ENCODE measurements at places on chromosomes 2 and 18.

GRCh38 chr2:49067971-49068370 lies 86.3 kb downstream of the FSHR start:
- no peak for DNase-seq

GRCh38 chr2:175676813-175677212 lies 325.3 kb downstream of the LNPK start:
- no peak for DNase-seq

DNA sequence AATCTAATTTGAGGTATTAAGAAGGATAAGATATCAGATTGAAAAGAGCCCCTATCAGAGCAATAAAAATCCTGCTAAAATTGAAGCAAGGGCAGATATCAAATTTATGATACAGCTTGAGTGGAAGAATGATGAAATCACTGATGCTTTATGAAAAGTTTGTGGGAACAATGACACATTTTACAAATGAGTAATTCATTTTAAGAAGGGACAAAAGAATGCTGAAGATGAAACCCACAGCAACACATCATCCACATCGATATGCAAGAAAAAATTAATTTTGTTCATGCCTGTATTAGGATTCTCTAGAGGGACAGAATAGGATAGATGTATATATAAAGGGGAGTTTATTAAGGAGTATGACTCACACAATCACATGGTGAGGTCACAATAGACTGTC lies 355.6 kb upstream of the GYPC start:
- DNase-seq, result no peak

- no peak for DNase-seq
Observed at GRCh38 chr2:215887303-215887702, 126.0 kb downstream of the MREG start.

- DNase-seq, result no peak
Observed at GRCh38 chr2:64054161-64054915, 35.1 kb upstream of the VPS54 start.

- DNase-seq, result no peak
Observed at GRCh38 chr2:8693157-8693821, 11.4 kb downstream of the ID2 start.

GRCh38 chr18:5463390-5463789 lies 80.4 kb downstream of the EPB41L3 start:
- DNase-seq, result no peak

DNA sequence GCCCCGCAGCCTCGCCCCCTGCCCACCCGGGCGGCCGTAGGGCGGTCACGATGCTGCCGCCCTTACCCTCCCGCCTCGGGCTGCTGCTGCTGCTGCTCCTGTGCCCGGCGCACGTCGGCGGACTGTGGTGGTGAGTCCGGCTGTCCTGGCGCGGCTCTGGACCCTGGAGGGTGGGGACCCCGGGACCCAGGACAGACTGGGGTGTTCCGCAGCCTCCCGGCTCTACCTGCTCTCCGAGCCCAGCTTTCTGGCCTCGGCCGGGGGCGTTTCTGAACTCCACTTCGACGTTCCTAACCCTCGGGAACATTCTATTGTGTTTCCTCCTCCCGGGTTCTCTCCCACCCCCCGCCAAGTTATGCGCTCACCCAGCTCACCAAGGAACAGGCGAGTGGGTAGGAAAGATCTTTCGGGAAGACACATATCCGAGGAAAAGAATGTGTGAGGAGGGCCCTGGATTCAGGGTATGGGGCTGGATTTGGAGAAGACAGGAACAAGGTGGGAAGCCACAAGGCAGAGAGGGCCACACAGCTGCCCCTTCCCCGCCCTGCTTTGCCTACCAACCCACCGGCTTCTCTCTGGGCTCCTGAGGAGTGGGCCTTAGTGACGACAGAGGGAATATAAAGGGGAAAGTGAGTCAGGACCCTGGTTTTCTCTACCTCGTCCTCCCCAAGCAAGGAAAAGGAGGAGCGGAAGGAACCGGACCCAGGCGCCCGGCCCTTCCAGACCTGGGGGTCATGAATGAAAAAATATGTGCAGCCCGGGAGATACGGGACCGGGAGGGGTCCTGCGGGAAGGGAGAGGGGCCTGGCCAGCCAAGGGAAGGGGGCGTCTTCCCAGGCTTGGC lies 605 bp downstream of the WNT6 start:
- no peak for DNase-seq

DNA sequence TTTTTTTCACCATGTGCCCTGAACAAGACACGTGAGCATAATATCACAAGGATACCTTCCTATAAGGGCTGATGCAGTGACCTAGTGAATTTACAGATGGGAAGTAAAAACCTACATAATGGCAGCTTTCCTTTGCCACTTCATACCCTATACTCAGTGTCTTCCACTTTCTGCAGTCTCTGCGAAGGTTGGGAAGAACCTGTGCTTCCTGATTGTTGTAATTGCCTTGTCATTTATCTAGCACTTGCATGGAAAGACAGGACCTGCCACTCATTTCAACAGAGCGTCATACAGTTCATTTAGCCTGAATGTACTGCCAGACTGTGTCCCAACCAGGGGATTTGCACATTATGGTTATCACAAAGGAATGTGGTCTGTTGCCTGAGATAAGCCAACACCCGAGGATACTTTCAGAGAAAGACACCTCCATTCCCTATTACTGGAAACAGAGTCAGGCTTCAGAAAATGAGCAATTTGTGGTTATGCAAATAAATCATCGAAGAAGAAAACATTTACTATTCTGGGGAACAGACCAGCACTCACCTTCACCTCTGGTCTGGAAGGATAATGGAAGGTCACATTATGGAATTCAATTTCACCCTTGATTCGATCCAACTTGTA lies 55.0 kb downstream of the ABCB11 start:
- DNase-seq, result no peak

- DNase-seq, result no peak
Observed at GRCh38 chr2:210445116-210445707, 31.3 kb downstream of the LANCL1 start.

GRCh38 chr2:41880561-41881243 lies 167.1 kb upstream of the PKDCC start:
- DNase-seq, result no peak

DNA sequence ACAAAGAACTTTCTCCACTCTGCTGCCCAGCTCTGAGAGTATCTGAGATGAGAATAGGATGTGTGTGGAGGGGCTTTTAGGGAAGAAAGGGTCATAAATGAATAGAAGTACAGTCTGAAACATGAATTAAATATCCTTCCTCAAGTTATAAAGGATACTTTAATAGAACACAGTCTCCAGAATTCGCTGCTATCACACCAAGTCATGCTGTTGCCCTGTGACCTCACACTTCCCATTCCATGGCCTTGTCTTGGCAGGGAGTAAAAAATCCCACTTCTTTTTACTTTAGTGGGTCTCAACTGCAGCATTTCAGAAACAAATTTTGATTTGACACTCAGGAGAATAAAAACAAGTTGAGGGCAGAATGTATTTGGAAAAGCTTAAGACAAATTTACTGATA lies 3.8 kb upstream of the RPE start:
- no peak for DNase-seq

GRCh38 chr18:59878644-59879043 lies 21.2 kb upstream of the PMAIP1 start:
- no peak for DNase-seq

DNA sequence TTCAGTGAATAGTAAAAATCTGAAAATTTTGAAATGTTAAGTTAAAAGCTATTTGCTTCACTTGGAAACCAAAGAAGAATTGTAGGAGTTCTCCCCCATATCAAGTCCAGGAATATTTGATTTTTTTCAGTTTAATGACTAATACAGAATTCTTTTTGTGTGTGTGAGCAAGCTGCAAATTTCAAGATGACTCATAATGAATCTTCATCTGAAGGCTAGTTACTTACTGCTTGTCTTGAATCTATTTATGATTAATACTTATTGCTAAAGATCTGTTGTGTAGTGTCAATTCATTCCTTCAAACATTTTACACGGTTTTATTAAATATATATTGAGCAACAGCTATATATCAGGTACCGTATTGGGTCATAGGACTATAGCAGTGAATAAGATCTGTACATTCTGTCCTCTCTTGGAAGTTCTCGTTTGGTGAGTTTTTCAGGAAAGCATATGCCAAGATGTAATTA lies 47.8 kb upstream of the CAVIN2 start:
- no peak for DNase-seq

- DNase-seq, result no peak
Observed at GRCh38 chr2:23720705-23721453, 206.0 kb downstream of the ATAD2B start.

GRCh38 chr2:128540670-128541069 lies 222.0 kb upstream of the HS6ST1 start:
- no peak for DNase-seq

- DNase-seq, result no peak
Observed at GRCh38 chr2:69789772-69790600, 39.5 kb upstream of the GMCL1 start.

- no peak for DNase-seq
Observed at GRCh38 chr18:48687346-48688042, 148.7 kb downstream of the CTIF start.

DNA sequence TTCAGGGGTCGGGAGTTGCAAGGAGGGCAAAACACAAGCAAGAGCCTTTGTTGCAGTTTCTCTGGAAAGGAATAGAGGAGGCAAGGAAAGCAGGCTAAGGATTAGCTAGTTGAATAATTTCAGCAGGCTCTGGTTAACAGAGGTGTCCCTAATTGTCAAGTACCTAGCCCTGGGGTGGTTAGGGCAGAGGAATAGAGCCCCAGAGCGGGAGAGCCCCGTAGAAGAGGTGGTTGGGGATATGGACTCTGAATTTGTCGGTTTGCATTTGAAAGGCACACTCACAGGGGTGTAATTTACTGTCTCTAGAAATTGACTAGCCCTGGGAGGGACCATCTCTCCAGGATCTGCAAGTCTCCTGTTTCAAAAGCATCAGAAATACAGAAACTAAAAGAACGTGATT lies 1030.2 kb downstream of the TMEM182 start:
- DNase-seq, result no peak

- DNase-seq, result no peak
Observed at GRCh38 chr18:8799596-8800441, 94.5 kb downstream of the MTCL1 start.

DNA sequence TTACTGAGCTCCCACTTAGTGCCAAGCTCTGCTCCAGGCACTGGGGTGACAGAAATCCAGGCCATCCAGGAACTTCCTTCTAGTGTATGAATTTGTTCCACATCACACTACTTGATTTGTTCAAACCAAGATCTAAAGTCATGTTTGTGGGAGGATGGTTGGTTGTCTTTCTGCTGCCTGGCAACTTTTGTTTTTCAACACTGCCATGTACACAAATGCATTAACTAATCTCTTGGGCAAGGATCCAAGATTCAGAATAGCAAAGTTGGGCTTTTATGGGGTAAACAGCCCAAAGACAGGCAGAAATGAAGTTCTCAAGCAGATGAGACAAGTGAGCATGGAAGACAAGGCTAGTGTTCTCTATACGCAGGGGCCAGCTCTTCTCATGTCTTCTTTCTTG lies 53.4 kb upstream of the PROKR1 start:
- no peak for DNase-seq

- DNase-seq, result no peak
Observed at GRCh38 chr2:158810731-158811460, 15.8 kb downstream of the DAPL1 start.

GRCh38 chr18:8749492-8749891 lies 44.1 kb downstream of the MTCL1 start:
- no peak for DNase-seq

- no peak for DNase-seq
Observed at GRCh38 chr18:45416168-45416567, 199.1 kb upstream of the SLC14A2 start.

- DNase-seq, result no peak
Observed at GRCh38 chr2:105396254-105397024, 2.4 kb downstream of the FHL2 start.

- no peak for DNase-seq
Observed at GRCh38 chr2:10086950-10087349, 6.7 kb upstream of the CYS1 start.

- no peak for DNase-seq
Observed at GRCh38 chr18:8895987-8896619, 190.7 kb downstream of the MTCL1 start.

- DNase-seq, result no peak
Observed at GRCh38 chr2:134139611-134140010, 114.3 kb upstream of the MGAT5 start.

DNA sequence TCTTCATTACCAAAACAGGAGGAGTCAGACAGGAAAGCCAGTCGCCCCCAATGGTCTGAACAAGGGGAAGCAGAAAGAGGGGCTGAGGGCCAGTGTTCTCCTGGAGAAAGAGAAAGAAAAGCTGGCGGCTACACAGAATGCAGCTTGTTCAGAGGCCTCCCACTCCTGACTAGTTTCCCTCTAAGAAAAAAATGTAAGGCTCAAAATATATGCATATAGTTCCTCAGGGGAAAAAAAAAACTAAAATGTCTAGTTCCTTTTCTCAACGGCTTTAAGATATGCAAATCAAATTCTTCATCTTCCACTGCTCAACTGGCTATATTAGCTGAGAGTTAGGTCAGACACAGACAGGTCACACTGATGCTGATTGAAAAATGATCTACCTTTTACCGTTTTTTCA lies 18.6 kb downstream of the MBOAT2 start:
- DNase-seq, result no peak

GRCh38 chr2:157692768-157693167 lies 64.1 kb upstream of the ACVR1C start:
- no peak for DNase-seq

GRCh38 chr2:120735746-120736170 lies at the start of gene GLI2:
GLI2 (plus strand) TSS chr2:120735868; CDS start chr2:120797321, 61,453 bp downstream.
- DNase-seq, result no peak

DNA sequence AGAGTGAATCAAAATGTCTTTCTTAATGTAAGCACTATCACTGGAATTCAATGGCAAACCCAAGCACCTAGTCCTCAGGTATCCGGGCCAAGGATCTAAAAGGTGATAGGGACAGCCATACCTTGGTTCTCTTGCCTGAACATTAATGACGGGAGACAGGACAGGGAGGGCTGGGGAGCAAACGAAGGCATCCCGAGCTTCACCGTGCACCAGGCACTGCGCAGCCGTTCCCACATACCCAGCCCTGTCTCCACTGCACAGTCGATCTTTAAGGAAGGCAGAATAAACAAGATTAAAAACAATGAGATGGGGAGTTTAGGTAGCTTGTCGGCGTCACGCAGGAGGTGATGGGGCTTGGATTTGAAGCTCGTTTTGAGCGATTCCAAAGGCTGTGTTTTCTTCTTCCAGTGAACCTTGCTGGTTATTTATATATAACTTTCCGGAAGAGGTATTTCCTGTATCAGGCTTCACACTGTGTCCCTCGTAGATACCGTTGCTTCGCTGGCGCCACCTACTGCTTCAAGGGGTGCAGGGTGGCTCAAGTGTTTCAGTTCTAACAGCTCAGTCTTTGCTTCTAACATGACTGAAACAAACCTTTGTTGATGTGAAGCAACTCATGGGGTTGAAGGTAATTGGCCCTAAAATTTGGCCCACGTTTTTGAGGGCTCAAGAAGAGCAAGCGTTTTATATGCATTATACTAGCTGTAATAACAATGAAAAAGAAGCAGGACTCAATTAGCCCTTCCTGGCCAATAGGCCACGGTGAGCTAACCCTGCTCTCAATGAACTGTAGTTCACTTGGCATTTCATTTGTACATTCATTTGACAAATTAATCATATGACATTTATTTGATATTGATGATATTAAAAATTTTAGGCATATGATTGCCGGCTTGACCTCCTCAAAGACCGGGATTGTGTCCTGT lies 77.4 kb downstream of the DCDC2C start:
- no peak for DNase-seq

All from activated gamma-delta T cell (primary cell).